Transverse colon (tissue), 4 donors: ENCODE measurements at places on chromosomes 1 and 21.

GRCh38 chr1:57770772-57771171 lies 346.9 kb upstream of the DAB1 start:
- no peak overlapping the region for H3K27ac ChIP-seq
- no peak overlapping the region for H3K4me3 ChIP-seq
- no peaks in the 10 kb centered on the region for H3K36me3 ChIP-seq
- no peaks in the 10 kb centered on the region for H3K27me3 ChIP-seq

- H3K4me3 ChIP-seq: no peak overlapping the region
- H3K4me1 ChIP-seq: no peaks in the 10 kb centered on the region
- no peaks in the 10 kb centered on the region for H3K27me3 ChIP-seq
- no peak for DNase-seq
- H3K27ac ChIP-seq: no peak overlapping the region
Measured at GRCh38 chr1:86951430-86951829, 37.0 kb downstream of the HS2ST1 start.

- no peak overlapping the region for H3K4me3 ChIP-seq
- DNase-seq: peak; percentile 81
- H3K27me3 ChIP-seq: no peaks in the 10 kb centered on the region
- H3K27ac ChIP-seq: peak overlapping the region; percentile 95
- H3K4me1 ChIP-seq: peaks cover 54% of the 10 kb centered on the region
- no peaks in the 10 kb centered on the region for H3K36me3 ChIP-seq
Measured at GRCh38 chr1:150162862-150163706, 13.4 kb downstream of the PLEKHO1 start.

GRCh38 chr1:56225964-56226815 lies 353.2 kb downstream of the PLPP3 start:
- H3K4me1 ChIP-seq: no peaks in the 10 kb centered on the region
- H3K4me3 ChIP-seq: no peak overlapping the region
- DNase-seq: no peak
- no peaks in the 10 kb centered on the region for H3K27me3 ChIP-seq
- no peak overlapping the region for H3K27ac ChIP-seq
- no peaks in the 10 kb centered on the region for H3K36me3 ChIP-seq

DNA sequence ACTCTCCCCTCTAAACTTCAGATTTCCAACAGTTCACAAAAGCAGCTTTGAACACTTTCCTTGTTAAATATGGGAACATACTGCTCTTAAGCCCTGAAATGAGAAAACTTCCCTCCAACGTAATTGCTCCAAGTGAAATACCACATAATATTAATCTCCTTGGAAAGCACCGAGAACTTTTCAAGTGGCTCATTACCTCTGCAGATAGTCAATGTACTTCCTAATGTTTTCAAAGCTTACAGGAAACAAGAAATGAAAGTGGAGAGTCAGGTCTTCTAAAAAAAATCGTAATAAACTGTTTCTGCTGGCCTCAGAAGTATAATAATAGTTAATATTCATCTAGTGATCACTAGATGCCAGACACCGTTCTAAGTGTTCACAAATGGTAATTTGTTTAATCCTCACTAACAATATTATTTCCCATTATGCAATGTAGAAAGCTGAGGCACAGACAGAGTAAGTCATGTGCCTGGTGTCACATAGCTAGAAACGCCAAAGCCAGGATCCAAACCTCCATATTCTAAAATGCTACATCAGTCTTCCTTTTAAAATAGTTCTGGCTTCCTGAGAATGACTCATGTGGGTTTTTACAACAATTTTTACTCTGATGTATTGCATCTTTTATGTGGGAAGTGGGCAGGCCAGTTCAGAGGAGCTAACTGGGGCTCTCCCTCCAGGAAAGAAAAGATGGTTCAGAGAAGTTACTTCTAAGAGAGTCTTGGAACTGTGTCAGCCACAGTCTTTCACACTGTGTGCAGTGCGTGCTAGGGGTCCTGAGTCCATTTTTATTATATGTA lies 177.2 kb downstream of the PLPPR4 start:
- H3K27ac ChIP-seq: no peak overlapping the region
- no peak overlapping the region for H3K4me3 ChIP-seq
- no peaks in the 10 kb centered on the region for H3K36me3 ChIP-seq
- no peaks in the 10 kb centered on the region for H3K4me1 ChIP-seq

DNA sequence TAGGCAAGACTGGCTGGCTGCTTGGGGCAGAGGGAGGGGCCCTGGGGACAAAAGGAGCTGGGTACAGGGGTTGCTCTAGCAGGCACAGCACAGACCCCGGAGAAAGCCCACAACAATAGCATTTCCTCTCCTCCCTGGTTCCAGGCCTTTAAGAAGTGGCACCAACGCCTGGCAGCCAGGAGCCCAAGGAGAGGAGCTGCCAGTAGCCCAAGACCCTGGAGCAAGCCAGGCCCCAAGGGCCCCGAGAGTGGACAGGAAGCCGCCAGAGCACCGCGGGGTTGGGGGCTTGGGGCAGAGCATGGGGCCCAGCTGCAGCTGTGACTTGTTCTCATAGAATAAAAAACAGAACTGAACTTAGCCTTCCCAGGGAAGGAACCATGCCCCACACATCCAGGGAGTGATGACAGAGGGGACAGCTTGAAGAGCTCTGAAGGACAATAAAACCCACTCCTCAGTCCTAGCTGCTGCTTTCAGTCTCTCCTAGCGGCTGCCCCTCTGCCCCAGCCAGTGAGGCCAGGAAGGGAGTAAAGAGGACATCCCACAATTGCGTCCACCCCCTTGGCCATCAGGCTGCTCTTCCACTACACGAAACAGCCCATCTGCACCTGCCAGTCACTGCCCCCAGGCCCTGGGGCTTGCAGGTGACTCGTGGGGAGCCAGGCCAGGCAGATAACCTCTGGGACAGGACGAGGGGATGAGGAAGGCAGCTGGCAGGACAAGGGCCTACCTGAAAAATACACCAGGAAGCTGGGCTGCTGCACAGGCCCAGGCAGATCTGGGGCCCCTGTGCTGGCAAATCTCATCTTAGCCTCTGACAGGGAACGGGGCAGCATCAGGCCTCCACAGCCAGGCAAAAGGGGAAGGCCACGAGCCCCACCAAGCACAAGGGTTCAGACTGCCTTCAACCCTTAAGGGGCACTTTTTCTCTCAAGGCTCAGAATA lies 16.4 kb downstream of the MTHFR start:
- no peaks in the 10 kb centered on the region for H3K27me3 ChIP-seq
- no peak overlapping the region for H3K4me3 ChIP-seq
- H3K4me1 ChIP-seq: peaks cover 55% of the 10 kb centered on the region
- H3K36me3 ChIP-seq: no peaks in the 10 kb centered on the region

GRCh38 chr1:157829711-157830110 lies 9.8 kb upstream of the FCRL1 start:
- H3K4me3 ChIP-seq: no peak overlapping the region
- no peak for DNase-seq
- no peak overlapping the region for H3K27ac ChIP-seq
- H3K27me3 ChIP-seq: no peaks in the 10 kb centered on the region
- H3K36me3 ChIP-seq: no peaks in the 10 kb centered on the region
